Stimulated activated naive CD4-positive, alpha-beta T cell treated with Interleukin-2 at 50 U/mL for 16 hours (primary cell): ENCODE measurements at places on chromosomes 5 and 9.

DNA sequence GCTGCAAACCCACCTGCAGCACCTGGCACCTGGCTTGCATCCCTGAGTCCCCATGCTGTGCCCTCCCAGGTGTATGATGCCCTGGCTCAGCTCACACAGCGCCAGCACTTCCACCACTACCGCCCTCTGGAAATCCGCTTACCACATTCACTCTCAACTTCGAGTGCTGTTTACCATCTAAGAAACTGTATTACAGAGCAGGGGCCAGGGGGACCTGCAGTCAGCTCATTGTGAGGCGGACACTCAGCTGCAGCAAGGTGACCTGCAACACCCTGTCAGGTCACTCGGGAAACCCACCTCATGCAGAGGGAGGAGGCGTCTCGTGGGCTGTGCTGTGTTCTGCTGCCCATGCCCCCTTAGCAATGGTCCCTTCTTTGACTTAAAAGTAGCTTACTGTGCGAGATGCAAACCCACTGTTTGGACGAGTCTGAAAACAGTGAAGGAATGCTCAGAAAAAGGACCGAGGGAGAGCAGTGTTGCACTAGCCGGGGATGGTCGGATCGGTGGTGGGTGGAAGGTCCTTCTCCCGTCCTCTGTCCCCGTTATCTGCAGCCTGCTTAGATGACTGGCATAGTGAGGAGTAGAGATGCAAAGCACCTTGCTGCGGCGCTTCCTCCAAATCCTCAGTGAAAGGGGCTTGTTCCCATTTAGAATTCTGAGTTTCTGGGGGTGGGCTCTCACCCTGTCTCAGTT, 55.2 kb upstream of the CTSL start:
- no peak for DNase-seq

DNA sequence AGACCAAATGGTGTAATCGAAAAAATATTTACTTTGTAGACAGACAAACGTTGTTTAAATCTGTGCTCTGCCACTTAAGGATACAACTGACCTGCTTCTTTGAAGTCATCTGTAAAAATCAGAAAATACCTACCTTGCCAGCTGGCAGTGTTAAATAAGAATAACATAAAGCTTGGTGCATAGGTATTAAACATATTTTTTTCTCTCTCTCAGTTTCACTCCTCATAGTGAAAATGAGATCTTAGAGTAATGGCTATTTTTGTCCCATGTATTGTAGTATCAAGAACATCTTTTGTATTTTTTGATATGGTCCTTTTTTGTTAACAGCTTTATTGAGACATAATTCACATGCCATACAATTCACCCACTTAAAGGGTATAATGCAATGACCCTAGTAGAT, 17.9 kb upstream of the RANBP17 start:
- no peak for DNase-seq

DNA sequence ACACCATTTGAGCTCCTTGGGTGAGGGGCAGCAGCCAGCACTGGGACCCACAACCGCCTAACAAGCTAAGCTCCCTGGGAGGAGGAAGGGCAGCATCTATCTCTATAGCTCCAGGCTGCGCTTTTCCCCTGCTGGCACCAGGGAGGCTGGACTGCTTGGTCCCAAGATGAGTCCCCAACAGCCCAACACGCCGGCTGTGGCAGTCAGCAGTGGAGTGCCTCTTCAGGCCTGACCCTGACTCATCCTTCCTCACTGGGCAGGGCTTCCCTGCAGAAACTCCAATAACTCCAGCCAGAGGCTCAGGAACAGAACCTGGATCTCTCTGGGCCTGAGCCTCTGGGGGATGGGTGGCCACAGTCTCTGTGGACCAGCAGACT, 113.7 kb upstream of the ADAMTS16 start:
- no peak for DNase-seq

GRCh38 chr5:121182788-121183490, 668.7 kb upstream of the FTMT start:
- DNase-seq: no peak

GRCh38 chr5:95449460-95449859, 58.3 kb downstream of the FAM81B start:
- no peak for DNase-seq

- DNase-seq: no peak
Measured at GRCh38 chr9:125541840-125542243, 165.2 kb downstream of the MAPKAP1 start.

DNA sequence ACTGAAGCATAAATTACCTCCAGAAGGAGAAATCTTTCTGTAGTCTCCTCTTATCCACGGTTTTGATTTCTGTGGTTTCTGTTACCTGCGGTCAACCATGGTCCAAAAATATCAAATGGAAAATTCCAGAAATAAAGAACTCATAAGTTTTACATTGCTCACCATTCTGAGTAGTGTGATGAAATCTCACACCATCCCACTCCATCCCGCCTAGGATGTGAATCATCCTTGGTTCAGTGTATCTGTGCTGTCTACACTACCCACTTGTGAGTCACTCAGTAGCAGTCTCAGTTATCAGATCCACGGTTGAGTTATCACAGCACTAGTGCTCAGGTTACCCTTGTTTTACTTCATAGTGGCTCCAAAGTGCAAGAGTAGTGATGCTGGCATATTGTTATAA, 371.2 kb downstream of the NFIB start:
- peak; percentile 1 for DNase-seq

DNA sequence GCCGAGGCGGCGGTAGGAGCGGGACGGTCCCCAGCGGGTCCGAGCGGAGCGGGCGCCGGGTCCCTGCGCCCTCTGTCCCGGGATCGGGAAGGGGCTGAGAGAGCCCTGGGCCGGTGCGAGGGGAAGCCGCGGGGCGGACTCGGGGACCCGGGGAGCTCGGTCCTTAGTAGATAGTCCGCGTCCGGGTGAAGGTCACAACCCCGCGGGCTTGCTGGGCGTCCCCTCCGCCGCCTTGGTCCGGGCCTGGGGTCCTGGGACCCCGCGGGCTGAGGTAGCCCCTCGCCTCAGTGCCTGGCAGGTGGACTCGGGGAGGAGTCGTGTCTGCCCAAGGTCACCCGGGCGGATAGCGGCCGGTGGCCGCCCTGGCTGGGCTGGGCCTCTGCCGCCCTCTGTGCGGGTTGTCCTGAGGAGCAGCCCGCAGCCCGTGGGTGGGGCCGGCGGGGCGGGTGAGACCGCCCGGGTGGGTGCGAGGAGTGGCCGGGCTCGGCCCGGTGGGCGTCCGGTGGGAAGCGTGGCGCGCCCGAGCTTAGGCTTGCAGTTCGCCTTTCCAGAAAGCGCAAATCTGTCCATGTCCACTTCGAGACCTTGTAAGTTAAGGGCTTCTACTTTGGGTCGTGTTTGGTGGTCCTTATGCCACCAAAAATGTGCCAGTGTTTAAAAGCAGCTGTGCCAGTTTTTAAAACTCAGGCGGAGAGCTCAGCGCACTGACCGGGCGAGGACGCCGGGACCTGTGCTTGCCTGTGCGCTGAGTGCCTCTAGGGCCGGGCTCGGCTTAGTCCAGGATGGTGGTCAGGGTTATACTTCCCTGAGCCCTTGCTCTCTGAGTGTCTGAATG, 554 bp downstream of the SDHA start:
- peak; percentile 6 for DNase-seq

DNA sequence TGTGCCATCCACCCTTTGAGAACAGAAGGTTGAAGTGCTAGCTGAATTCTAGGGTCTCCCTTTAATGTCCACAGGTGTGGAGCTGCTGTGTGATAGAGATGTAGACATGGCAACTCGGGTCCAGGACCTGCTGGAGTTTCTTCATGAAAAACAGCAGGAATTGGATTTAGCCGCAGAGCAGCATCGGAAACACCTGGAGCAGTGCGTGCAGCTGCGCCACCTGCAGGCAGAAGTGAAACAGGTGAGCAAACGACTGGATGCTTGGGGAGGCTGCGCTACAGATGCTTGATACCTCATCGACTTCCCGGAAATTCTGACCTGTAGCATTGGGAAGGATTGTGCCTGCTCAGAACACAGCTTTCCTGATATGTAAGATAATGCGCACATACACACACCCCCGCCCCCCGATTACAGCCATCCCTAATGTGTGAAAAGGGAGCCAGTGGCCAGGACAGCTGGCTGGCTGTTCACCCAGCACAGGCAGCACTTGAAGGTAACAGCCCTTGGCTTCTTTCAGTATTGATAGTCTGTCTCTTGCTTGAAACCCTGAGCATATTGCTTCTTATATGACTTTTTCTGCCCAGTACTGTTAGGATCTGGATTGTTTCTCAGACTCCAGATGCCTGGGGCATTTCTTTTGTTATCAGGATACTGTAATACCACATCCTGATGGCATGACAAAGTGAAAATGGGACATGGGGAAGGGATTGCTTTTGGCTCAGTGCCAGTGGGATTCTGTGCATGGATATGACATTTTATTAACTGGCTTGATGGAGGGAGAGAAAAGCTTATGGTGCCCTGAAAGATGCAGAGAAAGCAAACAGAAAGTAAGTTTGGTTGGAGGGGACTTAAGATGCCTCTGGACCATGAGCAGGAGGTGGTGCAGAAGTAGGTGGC, 216.8 kb upstream of the OTULINL start:
- DNase-seq: no peak
